ENCODE measurements at places on chromosomes 12 and 14.

- DNase-seq = no peak
Observed at GRCh38 chr12:121483949-121484348, 84.0 kb downstream of the RNF34 start.

DNA sequence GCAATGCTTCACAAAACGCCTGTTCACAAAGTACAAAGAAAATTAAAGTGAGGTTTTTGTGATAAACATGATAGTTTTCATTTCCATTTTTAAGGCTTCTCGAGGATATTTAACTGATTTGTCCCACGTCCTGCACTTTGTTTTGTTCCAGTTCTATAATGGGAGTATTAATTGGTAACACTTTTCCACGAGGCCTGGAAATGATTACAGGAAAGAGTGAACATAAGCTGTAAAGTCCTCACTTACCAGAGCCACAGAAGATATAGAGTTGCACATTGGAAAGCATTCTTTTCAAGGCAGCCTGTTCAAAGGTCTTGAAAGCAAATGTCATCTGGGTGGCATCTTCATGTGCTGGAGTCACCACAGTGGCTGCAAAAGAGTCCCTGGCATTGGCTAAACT lies 1236.6 kb downstream of the BCL11B start:
- DNase-seq = no peak

- no peak for DNase-seq
Observed at GRCh38 chr12:24057920-24058476, 108.5 kb upstream of the SOX5 start.

DNA sequence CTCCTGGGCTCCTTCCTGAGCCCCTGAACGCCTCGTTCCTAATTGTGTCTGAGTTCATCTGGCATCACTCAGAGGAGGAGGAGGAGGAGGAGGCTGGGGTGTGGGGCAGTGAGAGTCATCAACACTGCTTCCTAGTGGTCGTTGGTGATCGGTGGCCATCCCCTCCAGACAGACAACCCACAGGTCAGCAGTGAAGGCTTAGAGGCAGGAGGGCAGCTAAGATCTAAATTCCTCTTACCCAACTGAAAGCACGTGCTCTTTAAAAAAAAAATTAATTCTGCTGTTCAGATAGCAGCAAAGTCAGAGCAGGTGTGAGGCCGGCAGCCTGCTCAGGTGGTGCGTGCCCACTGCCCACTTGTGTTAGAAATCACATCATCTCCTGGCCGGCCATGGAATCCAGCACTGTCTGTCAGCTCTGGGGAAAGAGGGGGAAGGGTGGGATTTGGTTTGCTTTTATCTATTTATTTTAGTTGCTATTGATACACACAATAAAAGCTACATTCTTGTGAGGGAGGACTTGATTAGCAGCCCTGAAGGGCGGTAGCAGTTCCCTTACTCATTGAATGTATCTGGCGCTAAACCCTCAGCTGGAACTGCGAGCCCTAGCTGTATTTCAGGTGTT lies 46.6 kb downstream of the PPP2R5C start:
- DNase-seq = no peak

DNA sequence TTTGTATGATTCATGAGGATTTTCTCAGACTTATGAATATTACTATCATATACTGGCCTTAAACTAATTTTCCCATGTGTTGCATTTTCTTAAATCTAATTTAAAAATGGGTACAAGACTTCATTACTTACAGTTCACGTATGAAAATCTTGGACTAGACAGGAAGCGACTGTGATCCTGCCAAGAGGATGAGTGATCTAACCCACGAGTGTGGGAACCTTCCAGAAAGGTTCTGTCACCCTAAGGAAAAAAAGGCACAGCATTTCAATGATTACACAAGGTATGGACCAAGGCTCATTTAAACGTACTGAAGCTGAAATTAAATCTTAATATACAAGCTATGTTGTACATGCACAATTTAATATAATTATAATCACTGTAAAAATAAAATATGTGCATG lies 293.5 kb upstream of the DIO2 start:
- DNase-seq = no peak

DNA sequence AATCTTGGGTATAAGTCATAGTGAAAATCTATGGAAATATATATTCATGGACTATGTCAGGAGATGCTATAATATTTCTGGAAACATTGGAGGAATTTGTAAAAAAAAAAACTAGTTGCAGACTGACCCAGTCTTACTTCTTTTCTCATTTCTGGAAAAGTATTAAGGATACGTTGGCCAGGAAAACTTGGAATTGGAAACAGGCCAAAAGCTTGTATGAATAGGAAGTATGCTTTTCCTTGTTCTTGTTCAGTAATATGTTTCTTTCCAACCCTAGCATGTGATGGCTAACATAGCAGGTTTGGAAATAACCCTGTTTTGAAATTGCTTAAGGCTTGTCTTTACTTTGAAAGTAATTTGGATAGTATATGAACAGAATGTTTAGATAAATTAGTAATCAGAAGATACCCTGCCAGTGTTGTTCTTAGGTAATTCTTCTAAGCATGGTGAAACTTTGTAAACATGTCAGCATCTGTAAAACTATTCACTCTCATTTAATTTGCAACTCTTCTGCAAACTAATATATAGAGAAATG lies 316.2 kb downstream of the NPAS3 start:
- no peak for DNase-seq

GRCh38 chr12:122137681-122138080 lies 36.3 kb downstream of the IL31 start:
- no peak for DNase-seq

GRCh38 chr12:117766008-117766407 lies 202.8 kb downstream of the KSR2 start:
- no peak for DNase-seq

GRCh38 chr12:45425426-45425825 lies 209.5 kb downstream of the ANO6 start:
- peak; percentile 57 for DNase-seq

GRCh38 chr14:65949711-65950516 lies 536.3 kb upstream of the CCDC196 start:
- DNase-seq = peak; percentile 47

DNA sequence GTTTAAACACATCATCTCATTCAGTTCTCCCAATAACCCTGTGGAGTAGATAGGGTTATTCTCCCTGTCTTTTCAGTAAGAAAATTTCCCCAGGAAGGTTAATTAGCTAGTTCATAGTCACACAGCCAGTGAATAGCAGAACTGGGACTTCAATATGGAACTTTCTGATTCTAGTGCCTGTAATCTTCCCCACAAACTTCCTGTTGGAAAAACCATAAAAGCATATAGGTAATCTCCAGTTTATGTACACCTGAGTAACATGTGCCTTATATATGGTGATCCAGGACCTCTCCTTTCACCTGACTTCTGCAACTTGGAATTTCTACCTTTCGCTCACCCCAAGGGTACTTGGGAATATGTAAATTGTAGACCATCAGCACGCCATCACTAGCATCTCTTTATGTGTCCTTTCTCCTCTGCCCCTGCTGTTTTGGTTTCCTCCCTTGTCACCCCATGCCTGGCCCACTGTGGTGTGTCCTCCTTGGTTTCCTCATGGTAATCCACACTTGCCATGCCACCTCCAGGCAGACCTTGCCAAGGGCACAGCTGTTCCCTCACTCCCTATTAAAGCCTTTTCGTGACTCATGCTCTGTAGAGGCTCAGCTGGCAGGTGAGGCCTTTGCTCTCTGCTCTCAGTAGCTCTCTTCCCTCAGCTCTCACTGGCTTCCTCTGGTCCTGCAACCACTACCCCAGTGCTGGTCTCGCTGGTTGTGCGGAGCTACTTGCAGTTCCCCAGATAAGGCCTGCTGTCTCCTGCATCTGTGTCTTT lies 16.7 kb downstream of the TBC1D30 start:
- DNase-seq = no peak

GRCh38 chr14:24236689-24237462 lies 4.1 kb downstream of the GMPR2 start:
- DNase-seq = no peak

- DNase-seq = peak; percentile 90
Observed at GRCh38 chr12:124745891-124746570, 117.6 kb downstream of the SCARB1 start.

DNA sequence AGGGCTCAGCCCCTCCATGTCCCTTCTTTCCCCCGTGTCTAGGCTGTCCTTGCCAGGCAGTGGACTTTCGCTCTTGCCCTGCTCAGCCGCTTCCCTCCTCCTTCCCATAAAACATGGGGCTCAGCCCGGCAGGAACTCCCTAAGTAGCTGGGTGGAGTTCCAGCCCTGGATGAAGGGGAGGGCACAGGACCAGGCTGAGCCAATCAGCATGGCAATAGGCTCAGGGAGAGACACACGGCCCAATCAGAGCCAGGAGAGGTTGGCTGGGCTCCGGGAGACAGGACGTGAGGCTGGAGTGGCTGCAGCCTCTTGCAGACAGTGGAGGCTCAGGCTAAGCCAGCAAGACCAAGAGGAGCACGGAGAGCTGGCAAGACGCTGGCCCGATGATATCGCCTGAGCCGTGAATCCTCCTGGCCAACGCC lies 54.3 kb downstream of the GALNT9 start:
- DNase-seq = peak; percentile 61

- DNase-seq = no peak
Observed at GRCh38 chr14:20198991-20199390, 8.3 kb downstream of the OR11G2 start.

GRCh38 chr14:104731320-104732294 lies 7.6 kb downstream of the ADSS1 start:
- no peak for DNase-seq

DNA sequence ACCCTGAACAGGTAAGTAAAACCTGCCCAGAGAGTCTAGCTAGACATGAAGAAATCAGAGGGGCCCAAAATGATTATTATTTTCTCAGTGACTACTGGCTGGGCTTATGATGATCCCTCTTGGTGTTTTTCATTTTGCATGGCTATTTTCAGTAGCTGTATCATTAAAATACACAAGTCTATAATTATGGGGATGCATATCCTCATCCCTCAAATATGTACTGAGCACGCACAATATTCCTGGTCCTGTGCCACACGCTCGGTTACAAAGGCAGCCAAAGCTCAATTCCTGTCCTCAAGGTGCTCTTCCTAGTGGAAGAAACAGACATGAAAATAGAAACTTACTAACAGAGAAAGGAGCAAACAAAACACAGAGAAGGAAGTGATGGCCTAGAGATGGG lies 180.0 kb downstream of the DAD1 start:
- DNase-seq = no peak

DNA sequence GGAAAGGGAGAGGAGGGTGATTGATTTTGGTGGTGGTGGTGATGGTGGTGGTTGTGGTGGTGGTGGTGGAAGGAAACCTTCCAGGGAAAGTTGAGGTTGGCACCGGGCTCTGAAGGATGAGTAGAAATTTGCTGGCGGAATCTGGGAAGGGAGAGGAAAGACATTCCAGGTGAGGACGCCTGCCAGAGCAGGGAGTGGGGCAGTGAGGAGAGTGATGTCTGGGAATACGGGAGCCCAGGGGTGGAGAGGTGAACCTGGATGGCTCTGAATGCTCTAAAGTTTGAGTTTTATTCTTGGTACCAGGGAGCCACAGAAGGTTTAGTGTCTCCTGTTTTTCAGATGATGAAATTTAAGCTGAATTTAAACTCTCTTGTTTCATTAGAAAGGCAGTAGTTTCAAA lies 16.0 kb downstream of the CHST11 start:
- no peak for DNase-seq

GRCh38 chr12:113131556-113131955 lies 4.0 kb downstream of the RASAL1 start:
- DNase-seq = no peak

DNA sequence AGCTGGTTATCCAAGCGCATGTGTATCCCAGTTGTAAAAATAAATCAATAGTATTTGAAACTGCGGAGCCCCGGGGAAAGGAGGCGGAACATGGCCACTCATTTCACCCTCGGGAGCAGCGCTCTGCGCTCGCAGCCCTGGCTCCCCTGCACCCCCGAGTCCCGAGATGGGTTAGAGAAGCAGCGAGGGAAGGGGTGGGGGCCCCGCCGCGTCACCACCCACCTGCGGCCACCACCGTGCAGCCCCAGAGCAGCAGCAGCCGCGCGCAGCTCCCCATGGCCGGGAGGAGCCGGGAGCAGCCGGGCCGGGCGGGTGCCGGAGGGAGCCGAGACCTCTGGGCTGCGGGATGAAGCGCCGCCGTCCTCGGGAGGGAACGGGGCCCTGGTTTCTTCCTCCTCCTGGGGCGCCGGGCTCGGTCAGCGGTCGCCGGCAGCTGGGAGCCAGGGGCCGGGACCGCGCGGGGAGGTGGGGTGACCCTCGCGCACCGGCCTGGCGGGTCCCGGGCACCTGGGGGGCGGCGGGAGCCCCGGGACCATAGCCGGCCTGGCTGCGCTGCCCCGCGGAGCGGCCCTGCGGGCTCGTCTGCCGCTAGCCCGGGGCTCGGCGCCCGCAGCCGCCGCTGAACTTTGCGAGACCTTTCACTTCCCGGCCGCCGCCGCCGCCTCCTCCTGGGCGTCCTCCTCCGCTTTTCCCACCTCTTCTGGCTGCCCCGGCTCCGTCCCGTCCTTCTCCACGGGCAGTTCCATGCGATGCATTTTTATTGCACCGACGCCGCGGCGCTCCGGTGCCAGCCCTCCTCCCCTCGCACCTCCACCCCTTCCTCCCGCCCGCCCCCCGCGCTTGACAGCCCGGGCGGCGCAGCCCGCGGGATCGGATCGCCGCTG lies at the start of gene NTN4:
TSS of gene NTN4 (minus strand) at position 732 of the 884 bp plus-strand sequence. CDS start at position 277, 455 bp downstream.
- DNase-seq = peak; percentile 33

DNA sequence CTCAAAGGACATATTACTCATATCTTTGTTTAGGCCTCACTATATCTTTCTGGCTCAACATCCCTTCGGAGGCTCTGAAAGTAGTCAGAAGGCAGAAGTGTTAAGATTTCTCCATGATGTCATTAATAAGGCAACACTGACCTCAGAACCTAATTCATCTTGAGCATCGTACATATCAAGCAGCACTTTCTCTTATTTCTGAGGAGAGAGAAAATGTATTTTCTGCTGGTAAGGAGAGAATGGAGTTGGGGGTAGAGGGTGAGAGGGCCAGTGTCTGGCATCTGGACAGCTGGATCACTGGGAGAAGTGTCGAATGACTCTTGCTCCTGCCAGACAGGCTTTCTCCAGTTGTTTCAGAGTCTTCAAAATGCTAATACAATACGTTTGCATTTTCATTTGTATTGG lies 213.2 kb upstream of the PRICKLE1 start:
- DNase-seq = no peak

DNA sequence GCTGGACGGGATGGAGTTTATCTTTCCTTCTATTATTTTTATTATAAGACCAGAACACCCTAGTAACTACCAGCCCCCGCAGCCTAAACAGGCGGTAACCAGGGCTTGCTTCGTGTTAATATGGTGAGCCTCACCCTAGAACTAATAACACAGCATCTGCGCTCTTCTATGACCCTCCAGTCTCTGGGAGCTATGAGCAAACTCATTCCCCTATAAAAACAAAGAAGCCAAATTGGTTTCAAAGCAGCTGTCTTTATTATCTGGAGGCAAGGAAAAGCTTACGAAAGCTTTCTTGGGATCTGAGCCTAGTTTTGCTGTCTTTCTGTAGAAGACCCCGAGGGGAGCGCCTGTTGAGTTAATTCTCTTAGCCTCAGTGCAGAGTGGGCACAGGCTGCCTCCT lies 85.0 kb downstream of the TBX5 start:
- no peak for DNase-seq

GRCh38 chr12:39616251-39616650 lies 3.4 kb downstream of the ABCD2 start:
- DNase-seq = no peak

GRCh38 chr12:5433845-5434646 lies 2.1 kb downstream of the NTF3 start:
- no peak for DNase-seq

GRCh38 chr12:69338120-69338859 lies 9.9 kb upstream of the LYZ start:
- DNase-seq = no peak

GRCh38 chr14:75845136-75845804 lies 136.5 kb downstream of the TGFB3 start:
- DNase-seq = peak; percentile 94

GRCh38 chr14:58560208-58560607 lies 77.6 kb upstream of the DACT1 start:
- DNase-seq = peak; percentile 45

GRCh38 chr12:127422935-127423566 lies 843.9 kb upstream of the TMEM132C start:
- no peak for DNase-seq
